ENCODE measurements at places on chromosomes 3 and 15.

DNA sequence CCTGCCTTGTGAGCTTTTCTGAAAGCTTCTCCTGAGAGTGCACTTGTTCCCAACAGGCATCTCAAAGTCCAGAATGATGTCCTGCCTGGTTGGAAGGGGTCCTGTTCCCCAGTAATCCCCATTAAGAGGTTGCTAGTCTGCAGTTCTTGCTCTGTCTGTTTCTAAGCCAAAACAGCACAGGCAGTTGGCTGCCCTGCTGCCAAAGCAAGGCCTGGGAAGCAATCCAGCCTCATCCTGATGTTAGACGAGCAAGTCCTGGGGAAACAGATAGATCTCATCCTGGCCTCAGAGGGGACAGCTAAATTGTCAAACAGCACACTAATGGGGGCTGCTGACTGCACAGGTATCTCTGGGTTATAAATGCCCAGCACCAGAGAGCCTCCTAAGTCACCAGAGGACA, 198.0 kb downstream of the EPHB1 start:
- DNase-seq: no peak

DNA sequence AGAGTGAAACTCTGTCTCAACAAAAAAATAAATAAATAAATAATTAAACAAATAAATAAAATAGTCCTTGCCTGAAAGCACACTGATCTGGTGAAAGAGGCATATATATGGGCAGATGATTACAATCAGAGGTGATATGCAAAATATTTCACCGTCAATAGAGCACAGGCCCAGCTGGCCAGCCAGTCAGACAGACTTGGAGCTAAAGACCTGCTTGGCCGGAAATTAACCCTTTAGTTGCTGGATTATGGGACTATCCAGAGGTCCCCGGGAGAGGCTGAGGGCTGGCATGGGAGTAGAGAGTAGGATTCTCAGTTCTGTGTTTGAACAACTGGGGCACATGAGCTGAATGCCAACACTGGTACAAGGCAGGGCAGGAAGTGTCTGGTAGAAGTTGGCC, 59.1 kb upstream of the CTNNB1 start:
- no peak for DNase-seq

DNA sequence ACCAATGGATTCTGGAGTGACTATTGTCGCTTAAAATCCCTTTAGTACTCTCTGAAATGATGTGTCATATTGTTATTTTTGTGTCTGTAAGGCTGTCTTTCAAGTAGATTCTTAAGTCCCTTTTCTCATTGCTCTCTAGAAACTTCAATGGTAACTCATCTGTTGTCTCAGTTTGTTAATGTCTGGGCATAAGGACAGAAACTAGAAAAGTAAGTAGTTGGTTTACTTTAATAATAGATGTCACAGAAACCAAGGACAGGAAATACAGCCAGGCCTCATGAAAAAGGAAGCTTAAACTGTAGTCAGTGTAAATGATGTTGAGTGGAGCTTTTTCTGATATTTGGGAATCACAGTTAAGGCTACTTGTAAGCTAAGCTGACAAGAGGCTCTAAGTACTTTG, 730.2 kb upstream of the DPPA4 start:
- no peak for DNase-seq

- DNase-seq: no peak
Measured at GRCh38 chr15:38088971-38089370, 154.5 kb downstream of the TMCO5A start.

DNA sequence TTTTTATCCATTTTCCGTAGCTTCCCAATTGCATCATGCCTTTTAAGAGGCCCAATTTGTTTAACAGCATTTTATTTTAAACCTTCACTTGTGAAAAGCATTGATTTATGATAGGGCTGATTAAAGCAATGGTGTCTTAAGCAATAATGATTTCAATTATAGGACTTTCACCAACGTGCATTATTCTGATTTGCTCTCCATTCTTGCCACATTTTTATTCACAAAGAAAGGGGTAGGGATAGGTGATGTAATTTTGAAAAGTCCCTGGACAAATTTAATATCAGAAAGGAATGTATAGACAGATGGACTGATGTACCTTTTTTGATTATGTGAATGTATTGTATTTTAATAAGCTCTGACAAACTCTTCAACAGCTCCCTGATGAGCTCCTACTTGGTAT, 37.9 kb upstream of the NR2F2 start:
- no peak for DNase-seq

DNA sequence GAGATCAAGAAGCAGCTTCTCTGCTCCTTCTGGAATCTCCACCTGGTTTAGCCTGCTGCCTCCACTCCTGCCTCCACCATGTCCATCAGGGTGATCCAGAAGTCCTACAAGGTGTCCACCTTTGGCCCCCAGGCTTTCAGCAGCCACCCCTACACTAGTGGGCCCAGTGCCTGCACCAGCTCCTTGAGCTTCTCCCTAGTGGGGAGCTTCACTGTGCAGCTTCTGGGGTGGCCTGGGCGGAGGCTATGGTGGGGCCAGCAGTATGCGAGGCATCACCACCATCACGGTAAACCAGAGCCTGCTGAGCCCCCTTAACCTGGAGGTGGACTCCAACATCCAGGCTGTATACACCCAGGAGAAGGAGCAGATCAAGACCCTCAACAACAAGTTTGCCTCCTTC, 2.4 kb upstream of the KPNA4 start:
- DNase-seq: no peak

DNA sequence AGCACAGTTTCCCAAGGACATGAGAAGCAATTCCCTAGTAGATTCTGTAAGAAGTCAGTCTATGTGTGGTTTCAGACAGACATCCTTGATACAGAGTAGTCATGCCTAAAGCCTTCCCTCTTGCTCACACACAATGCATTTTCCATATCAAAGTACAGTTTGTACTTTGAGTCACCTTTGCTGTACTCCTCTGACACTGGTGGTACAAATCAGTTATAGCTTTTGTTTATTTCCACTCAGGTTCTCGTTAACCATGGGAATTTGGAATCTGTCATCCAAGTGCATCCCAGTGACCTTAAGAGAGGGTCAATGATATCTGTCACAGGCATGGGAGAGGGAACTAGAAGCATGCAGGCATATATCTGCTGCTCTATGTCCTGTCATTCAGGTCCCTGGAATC, 3.6 kb upstream of the GNB4 start:
- no peak for DNase-seq

- no peak for DNase-seq
Measured at GRCh38 chr3:40173227-40173721, 136.2 kb upstream of the EIF1B start.

GRCh38 chr15:92033723-92034122, 180.2 kb downstream of the SLCO3A1 start:
- DNase-seq: no peak

GRCh38 chr15:65862682-65863081, 6.6 kb upstream of the RAB11A start:
- peak; percentile 81 for DNase-seq

- no peak for DNase-seq
Measured at GRCh38 chr15:76215634-76216033, 95.6 kb downstream of the ETFA start.

DNA sequence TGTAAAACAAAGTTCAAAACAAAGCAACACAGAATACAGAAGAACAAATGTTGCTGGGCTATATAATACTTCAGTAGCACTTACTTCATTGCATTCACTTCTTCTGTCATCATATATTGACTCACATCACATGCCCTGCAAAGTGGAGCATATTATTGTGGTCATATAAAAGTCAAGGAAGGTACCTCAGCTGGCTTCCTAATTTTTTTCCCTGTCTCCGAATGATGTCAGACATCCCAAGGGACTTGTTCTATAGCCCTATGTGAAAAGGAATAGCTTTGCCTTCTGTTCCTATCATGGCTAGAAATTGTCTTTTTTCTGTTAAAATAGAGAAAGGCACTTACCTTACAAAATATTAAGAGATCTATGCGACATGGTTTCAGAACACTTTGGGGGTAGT, 109.4 kb downstream of the LRTM1 start:
- DNase-seq: no peak

DNA sequence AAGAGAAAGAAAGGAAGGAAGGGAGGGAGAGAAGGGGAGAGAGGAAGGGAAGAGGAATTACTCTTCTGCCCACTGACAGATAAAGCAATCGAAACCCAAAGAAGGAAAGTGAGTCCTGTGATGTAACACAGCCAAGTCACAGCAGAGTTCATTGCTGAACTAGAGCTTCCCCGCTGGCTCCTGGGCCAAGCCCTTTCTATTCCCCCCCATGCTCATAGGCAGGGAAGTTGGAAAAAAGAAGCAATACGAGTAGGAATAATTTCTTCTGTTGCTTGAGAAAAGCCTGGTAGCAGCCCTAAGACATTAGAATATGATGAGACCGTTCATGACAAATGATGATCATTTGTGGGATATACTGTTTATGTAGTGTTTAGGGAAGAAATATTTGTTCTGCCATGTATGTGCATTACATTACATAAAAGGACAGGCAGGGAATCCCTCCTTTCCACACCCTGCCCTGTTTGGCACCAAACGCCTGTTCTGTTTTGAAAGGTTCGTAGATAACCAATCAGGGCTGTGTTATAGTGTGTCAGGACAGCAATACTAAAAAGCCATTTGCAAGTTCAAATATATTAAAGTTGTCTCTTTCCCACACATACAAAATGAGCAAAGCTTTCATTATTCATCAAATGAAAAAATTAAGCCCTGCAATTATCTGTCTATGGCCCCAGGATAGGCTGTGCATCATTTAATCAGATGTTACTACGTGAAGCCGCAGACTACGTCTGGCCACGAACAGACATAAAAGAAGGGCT, 111.0 kb upstream of the TRPM1 start:
- DNase-seq: no peak

All from A172 (cell line).